ENCODE measurements at places on chromosomes 11 and 22.

- no peak for DNase-seq
Observed at GRCh38 chr11:66919923-66920322, 38.3 kb downstream of the PC start.

DNA sequence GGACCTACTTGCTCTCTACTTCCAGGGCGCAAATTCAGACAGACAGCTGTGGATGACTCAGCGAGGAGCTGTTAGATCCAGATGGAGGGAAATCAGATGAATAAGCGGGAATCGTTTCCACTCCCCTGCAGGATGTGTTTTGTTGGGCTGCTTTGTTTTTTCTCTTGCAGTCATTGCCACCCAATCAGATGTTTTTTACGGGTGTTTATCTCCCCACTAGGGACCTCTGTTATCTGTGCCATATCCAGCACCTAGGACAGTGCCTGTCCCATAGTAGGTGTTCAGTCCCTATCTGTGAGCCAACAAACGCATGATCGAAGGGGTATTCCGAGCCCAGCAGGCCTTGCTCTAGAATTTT is 51.1 kb upstream of the PARVG start:
- DNase-seq, result no peak

GRCh38 chr11:77806415-77806814 is 14.1 kb downstream of the RSF1 start:
- DNase-seq, result no peak

DNA sequence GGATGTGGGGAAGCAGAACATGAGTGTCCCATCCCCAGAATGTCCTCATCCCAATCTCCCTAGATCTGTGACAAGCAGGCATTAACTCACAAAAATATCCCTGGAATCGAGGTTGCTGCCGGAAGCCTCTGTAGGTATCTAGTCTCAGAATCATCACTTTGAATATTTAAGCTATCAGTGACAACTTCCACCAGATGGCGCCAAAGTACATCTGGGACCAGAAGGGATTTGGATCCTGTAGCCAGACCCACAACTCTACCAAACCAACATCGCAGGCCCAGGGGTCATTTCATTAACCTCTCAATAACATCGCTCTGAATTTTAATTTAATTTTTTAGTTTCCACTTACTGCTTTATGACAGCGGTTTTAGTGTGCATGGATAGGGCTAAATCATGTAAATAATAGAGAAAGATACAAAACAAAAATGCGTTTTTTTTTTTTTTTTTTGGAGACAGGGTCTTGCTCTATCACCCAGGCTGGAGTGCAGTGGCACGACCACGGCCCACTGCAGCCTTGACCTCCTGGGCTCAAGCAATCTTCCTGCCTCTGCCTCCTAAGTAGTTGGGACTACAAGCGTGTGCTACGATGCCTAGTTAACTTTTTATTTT is 1.1 kb upstream of the EXT2 start:
- peak; percentile 81 for DNase-seq

GRCh38 chr11:12161137-12161536 is 50.7 kb downstream of the MICAL2 start:
- DNase-seq, result no peak

DNA sequence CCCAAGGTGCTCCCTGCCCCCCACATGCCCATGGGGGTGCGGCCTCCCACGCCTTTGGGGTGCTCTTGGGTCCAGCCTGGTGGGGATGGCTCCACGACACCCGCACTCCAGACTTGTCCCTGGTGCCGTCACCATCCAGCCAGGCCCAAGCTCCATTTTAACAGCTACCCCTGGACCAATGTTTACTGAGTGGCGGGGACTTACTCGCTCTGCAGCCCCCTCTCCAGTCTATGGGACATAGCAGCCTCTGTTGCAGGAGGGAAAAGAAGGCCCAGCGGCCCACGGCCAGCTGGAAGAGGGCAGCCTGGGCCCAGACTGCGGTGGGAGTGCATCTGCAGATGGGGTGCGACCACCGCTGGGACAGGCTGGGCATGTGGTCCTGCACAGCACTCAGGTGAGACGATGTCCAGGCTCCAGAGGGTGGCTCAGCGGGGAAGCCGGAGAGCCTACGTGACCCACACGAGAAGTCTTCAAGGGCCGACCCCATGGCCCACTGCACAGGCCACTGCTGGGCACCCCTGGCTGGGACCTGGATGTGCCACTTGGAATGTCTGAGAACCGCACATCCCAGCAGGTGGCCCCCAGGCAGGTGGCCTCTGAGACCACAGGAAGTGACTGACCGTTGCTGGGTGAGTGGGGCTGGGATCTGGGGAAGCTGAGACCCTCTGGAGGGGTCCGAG is 18.1 kb downstream of the IL17REL start:
- no peak for DNase-seq

DNA sequence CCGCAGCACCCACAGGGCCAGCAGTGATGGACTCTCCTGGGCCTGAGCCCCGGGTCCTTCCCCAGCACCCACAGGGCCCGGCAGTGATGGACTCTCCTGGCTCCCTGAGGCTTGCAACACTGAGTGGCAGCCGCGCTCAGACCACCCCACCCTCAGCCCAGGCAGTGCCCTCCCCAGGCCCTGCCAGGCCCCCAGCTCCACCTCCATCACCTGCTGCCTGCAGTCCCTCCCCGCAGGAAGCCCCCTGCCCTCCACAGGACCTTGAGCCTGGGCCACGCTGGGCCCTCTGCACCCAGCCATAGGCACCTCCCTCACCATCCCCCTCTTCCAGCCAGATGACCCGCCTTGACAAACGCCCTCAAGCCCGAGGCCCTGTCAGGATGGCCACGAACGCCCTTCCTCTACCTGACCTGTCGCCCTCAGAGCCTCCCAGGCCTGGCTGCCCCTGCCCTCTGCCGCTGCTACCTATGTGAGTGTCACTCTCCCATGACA is 11.4 kb downstream of the ALG12 start:
- DNase-seq, result no peak

DNA sequence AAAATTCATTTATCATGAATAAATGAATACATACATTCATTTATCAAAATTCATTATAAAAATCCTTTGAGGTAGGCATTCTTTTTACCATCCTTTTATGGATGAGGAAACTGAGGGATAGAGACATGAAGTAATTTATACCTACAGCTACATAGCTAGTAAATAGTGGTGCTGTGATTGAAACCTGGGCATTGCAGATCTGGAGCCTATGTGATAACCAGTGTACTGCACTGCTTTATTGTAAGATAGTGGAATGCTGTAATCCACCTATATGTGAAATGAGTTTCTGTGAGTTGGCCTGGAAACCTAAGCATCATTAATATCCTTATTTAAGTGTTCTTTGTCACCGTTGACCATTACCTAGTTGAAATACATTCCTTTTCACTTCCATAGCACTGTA is 4.5 kb downstream of the QSER1 start:
- DNase-seq, result no peak

DNA sequence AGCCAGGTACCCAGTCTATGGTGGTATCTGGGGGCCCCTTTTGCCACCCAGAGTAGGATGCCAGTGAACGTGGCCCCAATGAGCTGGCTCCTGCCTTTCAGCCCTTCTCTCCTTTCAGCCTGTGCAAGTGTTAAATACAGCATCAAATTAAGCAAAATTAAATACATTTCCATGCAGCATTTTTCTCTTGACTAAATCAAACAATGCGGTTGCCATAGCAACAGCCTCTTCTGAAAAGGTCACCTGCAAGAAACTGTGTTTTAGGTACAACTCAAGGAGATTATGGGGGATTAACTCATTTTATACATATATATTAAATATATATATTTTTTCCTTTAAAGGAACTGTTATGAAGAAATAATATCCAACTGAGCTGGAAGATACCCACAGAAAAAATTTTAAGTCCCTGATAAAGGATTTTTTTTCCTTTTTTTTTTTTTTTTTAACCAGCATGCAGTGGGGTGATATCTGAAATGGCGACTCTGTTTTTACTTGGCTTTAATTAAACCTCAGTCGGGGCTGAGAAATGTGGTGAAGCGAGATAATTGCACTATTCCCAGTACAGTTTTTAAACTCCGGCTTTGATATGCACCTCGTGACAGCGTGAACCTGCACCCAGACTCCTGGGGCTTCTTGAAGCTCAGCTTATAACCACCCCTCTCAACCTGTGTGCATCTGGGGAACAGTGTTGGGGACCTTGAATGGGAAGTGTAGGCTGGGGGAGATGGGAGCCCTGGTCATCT is 115.3 kb downstream of the PKNOX2 start:
- DNase-seq, result no peak

DNA sequence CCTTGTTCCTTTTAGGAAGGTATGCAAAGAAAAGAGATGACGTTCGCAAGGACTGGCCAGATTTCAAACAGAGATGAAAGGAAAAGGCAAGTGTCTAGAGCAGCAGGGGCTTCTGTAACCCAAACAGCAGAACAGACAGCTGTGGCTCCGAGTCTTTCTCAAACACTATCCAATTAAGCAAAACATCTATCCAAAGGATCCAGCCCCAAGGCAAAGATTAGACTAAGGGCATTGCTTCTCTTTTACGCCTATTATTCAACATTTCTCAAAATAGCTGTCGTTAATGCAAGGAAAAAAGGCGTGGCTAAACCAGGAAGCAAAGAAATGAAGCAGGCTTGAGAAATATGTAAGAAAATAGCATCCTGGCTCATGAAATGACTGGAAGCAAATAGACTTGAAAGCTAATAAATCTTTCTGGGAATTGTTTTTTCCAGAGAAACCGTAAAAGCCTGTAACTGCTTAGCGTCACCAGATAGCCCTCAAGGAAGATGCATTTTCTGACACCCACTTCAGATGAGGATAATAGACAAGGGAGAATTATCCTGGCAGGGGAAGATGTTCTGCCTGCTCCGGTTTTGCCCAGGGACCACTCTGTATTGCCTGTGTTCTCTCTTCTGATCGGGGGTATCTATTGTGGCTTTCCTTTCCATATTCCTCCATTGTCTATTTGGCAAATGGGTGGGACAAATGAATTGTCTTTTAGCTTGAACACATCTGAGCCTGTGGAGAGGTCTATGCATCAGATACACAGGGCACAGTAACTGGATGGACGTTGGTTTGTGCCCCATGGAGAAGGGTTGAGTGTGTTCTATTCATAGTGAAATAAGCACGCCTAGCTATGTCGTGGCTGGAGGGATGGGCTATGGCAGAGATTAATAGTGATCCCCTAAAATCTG is 20.2 kb downstream of the C11orf96 start:
- DNase-seq, result no peak

DNA sequence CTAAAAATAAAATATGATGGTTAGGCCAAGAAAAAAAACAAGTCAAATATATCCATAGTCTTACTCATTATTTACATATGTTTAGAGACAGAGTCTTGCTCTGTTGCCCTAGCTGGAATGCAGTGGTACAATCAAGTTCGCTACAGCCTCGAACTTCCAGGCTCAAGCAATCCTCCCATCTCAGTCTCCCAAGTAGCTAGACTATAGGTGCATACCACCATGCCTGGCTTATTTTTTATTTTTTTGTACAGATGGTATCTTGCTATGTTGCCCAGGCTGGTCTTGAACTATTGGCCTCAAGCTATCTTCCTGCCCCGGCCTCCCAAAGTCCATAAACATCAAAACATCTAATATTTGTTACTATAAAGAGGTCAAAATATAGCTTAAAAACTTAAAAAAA is 36.1 kb downstream of the C2CD3 start:
- no peak for DNase-seq

DNA sequence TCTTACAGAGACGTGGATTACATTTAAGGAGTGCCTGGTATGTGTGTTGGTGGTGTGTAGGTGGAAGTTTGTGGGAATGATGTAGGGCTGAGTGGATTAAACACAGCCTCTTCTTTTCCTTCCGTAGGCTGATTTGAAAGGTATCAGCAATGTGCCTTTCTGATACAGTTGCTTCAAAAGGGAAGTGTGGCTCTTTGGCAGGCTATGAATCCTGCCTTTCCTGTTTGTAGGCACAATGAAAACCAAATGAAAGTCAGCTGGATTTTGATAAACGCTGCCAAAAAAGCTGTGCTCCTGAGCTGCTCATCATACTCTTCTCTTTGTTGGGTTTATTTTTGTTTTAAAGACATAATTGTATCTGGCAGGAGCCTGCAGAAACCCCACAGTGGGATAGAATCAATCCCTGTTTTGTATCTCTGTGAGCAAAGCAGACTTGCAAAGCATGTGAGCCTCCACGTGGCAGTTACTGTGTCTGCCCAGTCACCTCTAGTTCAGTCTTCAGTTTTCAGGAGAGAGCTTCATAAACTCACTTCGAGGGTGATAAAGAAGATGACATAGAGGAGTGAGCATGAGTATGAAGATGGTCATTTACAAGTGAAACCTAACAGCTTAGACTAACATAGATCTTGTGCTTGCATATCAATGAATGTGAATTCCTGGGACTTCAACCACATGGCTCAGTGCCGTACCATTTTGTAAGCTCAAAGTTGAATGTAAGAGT is 655.7 kb upstream of the KIRREL3 start:
- no peak for DNase-seq

DNA sequence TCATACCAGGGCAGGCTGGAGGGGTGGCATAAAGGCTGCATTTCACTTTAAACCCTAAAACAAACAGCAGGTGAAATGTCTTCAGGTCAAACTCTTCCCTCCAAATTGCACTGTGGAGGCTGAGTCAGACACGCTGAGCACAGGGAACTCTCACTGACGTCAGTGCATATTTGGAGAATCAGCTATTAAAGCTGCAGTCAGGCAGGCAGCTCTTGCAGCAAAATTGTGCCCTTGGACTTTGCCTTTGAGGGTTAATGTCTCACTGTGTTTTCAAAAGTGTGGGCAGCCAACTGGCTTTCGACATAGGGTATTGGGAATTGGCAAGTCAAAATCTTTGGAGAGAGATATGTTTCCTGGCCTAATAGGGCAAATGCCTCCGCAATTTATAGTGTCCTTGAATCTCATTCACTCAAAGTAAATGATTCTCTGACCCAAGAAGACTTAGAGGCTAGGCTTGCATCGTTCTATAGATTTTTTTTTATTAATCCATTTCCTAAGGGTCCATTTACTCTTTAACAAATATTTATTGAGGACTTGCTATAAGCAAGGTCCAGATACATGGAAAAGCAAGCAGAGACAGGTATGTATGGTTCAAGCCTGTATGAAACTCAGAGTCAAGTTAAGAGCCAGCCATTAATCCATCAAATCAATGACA is 27.7 kb upstream of the SMCO4 start:
- no peak for DNase-seq

DNA sequence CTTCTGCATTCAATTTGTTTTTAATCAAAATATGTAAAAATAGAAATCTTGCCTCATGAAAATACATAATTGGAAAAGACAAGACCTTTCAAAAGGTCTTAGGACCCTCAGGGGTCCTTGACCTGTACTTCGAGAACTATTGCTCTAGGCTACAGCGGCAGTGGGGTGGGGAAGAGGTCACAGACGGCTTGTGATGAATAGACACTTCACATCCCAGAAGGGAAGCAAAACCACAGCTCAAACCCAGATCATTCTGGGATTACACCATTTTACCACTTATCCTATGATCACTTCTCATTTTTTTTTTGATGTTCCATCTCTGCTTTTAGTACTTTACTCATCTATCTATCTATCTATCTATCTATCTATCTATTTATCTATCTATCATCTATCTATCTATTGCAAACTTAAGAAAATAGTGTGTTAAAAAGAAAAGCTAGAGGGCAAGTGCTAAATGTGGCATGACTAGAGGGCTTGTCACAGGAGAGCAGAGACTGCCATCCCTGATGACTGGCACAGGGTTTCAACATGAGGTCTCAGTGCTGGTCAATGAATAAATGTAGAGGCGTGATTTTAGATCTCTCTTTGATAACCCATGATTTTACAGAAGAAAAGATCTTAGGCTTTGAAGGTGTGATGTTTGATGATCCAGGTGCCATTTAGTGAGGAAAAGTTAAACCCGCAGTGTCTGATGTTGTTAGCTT is 37.1 kb downstream of the RNF141 start:
- DNase-seq, result no peak

- no peak for DNase-seq
Observed at GRCh38 chr22:49754696-49755630, 72.7 kb downstream of the BRD1 start.

- no peak for DNase-seq
Observed at GRCh38 chr22:39298241-39298987, 21.0 kb downstream of the RPL3 start.
